Mucosa of gallbladder (tissue), 1 donor: ENCODE measurements at places on chromosomes 7 and 10. TPM values are rescaled to one million over a fixed set of nuclear protein-coding genes. Genes with fewer than 3 reads are reported as not detected.

DNA sequence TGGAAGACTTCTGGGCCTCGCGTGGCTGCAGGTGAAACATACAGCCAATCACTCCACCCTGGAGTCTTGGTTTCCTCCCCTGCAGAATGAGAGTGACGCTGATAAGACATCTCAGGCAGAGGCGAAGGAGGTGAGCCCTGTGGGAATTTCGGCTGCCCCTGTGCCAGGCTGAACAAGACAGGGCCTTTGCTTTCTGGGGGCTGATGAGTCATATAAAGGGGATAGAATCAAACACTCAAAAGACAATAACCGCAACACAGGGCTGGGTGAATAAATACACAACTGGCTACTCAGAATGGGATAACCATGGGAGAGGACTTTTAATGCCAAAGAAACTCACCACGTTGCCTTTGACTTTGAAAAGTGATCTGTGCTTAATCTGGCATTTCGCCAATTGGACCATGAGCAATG lies 143.8 kb downstream of the KCNMA1 start:
- DNase-seq, result no peak

- no peak for DNase-seq
Measured at GRCh38 chr10:129514568-129515451, 47.8 kb downstream of the MGMT start.

- DNase-seq, result no peak
Measured at GRCh38 chr7:4220011-4220410, 462.1 kb upstream of the FOXK1 start.

DNA sequence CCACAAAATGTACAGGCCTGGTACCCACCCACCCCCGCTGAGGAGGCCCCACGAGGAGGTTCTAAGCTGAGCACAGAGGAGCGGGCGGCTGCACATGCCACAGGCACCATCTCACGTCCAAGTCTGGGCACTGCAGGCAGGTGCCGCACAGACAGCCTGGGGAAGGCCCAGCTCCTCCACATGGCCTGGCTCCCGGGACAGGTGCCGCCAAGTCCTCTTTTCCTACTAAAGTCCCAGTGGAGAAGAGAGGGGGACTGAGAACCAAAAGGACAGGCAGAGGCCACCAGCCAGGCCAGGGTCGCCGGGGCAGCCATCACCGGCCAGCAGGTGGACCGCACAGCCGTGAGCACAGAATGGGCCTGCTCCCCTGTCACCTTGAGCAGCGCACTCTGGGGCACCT lies 91.1 kb downstream of the MAD1L1 start:
- no peak for DNase-seq

The FAM24A gene
- not detected for total RNA-seq

GRCh38 chr7:134459981-134460380 lies 1.1 kb upstream of the AKR1B1 start:
- no peak for DNase-seq

- no peak for DNase-seq
Measured at GRCh38 chr7:154686305-154686704, 316.6 kb downstream of the PAXIP1 start.

DNA sequence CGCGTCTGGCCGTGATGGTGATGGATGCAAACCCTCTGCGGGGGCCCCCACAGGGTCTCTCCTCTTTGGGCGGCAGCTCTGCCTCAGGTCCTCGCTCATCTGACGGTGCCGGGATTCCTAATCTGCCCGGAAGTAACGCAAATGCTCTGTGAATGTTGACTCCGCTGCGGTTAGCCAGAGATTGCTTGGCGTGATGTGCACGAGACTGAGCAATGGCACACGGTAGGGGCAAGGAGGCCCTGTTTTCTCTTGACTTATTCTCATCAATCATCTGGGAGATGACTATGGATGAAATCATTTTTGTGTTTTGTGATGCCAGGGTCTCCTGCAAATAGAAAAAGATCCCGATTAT lies 116.5 kb upstream of the ADAM12 start:
- no peak for DNase-seq

DNA sequence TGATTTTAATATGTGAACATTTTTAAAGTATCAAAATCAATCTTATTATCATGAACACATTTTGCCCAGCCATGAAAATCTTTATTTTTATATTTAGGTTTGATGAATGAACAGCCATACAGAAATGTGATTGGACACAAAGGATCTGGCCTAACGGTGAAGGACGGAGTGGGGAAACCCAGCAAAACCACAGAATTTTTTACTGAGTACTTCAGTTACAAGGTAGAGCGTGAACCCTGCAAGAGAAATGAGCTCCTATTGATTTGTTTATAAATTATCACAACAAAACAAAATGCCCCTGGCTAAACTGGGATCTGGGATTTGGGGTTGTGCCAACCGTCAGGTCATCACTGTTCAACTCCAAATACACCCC lies 118.8 kb downstream of the JAZF1 start:
- no peak for DNase-seq

The CFAP70 gene
- total RNA-seq, result 3.6 TPM

DNA sequence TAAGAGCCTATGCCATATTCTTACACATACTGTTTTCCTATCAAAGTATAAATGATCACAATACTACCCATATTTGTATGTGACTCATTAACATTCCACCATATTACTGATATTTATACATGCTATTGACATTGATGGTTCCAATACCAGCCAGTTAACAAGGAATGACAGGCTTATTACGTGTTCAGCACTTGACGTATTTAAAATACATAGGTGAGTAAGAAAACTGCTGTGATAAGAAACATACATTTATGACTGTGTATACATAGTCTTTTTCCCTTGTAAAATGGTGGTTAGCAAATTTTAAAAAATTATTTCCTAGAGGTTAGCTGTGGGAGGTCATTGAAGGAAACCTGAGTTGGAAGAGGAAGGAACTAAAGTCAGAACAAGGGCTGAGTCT lies 81.1 kb upstream of the NEUROD6 start:
- DNase-seq, result no peak

The GIMAP1 gene
- total RNA-seq, result 5.1 TPM

- no peak for DNase-seq
Measured at GRCh38 chr7:106110238-106110560, 1.9 kb downstream of the SYPL1 start.

The FBH1 gene
- 101 TPM for total RNA-seq

DNA sequence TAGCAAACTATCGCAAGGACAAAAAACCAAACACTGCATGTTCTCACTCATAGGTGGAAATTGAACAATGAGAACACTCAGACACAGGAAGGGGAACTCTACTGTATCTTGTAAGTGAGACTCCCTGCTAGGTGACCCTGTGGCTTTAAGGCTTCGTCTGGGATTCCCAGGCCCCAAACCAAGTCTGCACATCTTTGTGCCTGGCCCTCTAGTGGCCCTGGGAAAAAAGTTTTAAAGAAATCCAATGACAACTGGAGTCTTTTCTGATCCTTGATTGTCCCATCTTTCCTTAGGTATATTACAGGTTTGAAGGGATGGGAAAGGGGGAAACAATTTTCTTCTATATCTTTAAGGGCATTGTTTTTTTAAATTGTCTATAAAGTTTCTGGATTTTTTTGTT lies 10.6 kb upstream of the LIPM start:
- no peak for DNase-seq

DNA sequence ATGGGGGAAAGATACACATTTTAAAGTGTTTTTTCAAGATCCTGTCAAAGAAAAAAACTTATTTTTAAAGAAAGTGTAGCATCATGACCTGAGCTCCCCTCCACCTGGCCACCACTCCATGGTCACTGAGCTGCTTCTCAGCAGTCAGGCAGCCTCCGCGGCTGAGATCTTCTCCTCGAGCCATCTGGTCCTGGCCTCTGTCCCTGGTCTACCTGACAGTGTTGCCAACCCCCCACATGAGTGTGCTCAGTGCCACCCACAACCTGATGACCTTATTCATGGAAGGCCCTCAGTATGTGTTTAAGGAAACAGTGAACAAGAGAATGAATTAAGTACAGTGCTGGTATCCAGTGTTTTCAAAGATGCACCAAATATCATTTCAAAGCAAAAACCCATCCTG lies 694.5 kb upstream of the NRP1 start:
- DNase-seq, result no peak

DNA sequence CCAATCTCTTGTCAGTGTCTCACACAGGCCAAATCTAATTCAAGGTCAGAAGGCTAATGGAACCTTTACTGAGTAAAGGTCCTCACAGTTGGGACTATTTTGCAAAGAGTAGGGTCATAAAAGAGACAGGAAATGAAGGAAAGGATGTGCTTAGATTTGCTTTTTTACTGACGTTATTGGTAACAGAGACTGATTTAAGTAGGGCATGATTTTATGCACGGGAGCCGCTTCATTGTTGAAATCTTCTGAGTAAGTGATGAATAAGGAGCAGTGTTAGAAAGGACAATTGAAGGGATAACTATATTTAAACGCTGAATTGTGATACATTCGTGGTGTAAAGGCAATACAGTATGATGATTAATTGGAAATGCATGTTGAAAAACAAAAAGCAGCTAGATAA lies 261.5 kb downstream of the MALRD1 start:
- DNase-seq, result no peak

GRCh38 chr7:137618748-137619147 lies 228.0 kb downstream of the DGKI start:
- DNase-seq, result no peak
